GM12865 (cell line): ENCODE measurements at places on chromosomes 3 and 15.

DNA sequence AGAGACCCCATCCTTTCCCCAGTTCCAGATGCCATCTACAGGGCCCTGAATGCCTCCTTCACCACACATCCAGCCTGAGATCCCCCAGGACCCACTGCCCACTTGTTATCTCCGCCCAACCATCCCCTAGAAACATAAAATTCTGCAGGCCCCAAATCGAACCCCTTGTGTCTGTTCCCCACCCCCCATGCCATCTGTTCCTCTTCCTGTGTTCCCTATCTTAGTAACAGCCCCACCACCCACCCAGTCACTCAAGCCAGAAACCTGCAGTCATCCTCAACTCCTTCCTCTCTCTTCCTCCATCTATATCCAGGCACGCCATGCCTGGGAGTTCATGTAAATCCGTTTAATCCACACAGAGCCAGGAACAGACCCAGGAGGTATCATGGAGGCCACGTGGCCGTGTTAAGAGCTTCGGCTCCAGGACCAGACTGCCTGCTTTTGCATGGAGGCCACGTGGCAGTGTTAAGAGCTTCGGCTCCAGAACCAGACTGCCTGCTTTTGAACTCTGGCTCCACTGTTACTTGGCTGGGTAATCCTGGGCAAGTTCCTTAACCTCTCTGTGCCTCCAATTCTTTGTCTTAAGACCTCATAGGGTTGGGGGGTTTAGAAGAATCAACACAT, 4.8 kb downstream of the CSRNP1 start:
- DNase-seq, result no peak

DNA sequence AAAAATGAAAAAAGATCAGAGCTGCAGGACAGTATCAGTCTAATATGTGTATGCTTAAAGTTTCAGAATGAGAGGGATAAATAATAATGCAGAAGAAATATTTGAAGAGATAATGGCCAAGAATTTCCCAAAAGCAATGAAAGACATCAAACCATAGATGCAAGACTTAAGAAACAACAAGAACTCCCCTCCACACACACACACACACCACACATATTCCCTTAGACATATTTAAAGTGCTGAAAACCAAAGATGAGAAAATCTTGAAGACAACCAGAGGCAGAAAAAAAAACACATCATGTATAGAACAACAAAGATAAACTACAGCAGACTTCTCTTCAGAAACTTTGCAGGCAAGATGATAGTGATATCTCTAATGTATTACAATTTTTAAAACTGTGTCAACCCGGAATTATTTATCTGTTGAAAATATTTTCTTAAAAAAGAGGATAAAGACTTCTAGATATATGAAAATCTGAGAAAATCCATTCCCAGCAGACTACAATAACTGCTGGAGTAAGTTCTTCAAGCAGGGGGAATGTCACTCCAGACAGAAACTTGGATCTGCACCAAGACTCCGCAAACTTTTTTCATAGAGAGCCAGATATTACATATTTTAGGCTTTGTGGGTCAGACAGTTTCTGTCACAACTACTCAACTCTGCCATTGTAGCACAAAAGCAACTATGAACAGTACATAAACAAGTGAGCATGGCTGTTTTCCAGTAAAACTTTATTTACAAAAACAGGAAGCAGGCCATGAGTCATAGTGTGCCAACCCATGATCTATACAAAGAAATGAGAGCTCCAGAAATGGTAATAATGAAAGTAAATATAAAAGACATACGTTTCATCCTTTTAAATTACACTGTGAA, 223.4 kb upstream of the CGNL1 start:
- DNase-seq, result peak; percentile 72

DNA sequence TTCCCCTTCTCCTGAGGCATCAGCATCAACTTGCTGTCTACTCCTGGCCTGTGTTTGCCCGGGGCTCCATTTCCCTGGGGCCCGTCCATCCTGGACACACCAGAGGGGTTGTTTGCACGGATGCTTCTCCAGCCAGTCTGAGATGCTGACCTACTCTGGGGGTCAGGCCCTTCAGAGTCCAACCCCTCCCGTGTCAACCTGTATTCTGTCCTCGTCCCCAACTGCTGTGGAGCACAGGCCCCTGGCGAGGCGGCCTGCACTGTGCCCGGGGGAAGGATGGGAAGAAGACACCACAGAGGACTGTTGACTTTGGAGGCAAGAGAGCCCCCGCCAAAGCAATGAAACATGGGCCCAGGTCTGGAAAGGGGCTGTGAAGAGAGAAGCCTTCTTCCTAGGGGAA, 25.8 kb downstream of the ALS2CL start:
- no peak for DNase-seq

DNA sequence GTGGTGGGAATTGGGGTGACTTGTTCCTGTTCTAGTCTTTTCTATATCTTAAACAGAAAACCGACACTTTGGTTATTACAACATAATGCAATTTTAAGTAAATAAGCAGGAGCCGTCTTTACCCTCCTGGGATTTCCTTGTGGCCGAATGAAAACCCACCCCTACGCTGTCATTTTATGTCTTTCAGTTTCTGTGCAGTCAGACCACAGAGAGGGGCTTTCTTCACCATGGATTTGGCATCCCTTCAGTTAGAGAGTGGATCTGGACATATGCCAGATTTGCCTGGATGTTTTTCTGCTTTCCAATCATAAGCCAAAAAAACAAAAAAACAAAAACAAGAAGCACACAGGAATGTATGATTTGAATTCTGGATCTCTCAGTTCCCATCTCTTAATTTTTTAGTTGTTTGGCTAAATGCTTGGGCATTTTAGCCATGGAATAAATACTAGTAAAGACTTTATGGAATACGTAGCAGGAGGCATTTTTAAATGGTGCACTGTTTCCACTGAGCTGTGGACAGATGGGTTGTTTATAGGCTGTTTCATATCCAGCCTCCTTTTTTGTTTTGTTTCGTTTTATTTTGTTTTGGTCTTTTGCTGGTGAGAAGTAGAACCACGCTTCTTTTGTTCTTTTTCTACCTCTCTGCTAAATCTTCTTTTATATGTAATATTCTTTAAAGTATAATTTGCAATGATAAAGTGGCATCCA, 272.9 kb downstream of the FEZF2 start:
- no peak for DNase-seq

DNA sequence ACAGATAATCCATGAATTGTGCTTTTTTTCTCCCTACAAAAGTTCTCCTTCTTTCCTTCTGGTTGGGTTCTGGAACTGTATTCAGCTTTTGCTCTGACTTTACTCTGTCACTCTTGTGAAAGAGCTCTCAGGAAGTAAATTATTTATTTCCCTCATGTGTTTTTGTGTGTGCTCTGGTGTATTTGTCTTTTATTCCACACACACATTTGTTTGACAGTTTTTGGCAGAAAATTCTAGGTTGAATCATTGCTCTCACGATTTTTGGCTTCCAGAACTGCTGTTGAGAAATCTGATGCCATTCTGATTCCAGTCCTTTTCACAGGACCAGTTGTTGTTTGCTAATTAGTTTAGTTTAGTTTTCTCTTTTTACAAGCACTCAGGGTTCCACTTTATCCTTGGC, 172.8 kb downstream of the PLCH1 start:
- DNase-seq, result no peak

- no peak for DNase-seq
Measured at GRCh38 chr3:179715582-179715981, 62.7 kb downstream of the USP13 start.

DNA sequence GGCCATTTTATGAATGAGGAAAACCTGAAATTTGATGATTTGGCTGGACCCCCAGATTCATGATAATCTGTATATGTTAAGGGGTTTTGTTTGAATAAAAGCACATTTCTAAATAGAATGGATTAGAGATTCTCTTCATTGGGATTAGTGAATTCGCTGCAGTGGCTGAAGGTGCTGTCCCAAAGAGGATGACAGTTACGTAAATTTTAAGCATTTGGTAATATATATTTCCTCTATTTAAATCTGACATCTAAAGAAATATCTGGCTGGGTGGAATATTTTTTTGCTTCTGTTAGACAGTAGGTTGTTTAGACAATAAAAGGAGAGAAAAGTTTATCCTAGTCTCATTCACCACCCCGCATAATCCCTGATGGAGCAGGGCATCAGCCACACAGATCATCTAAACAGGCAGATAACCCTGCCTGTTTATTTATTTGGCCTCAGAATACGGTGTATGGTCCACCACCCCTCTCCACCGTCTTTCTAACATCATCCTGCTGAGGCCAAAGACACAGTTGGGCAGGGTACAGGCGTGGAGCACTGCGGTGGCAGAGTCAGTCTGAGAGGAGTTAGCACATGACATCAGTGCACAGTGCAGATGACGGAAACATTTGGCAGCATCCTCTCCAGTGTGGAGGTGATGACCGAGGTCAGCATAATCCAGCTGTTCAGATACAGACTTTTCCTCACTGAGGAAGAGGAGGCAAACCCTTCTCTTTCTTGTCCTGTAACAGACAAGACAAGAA, 20.4 kb upstream of the NFKBIZ start:
- DNase-seq, result peak; percentile 74

- no peak for DNase-seq
Measured at GRCh38 chr3:55183201-55183600, 255.3 kb upstream of the LRTM1 start.

- peak; percentile 55 for DNase-seq
Measured at GRCh38 chr3:184345317-184346144, 8.1 kb downstream of the FAM131A start.
